ENCODE measurements at places on chromosomes 5 and 9.

- no peak for DNase-seq
Observed at GRCh38 chr5:110707260-110707844, 19.1 kb downstream of the TMEM232 start.

- no peak for DNase-seq
Observed at GRCh38 chr9:128702949-128703615, 779 bp downstream of the PKN3 start.

DNA sequence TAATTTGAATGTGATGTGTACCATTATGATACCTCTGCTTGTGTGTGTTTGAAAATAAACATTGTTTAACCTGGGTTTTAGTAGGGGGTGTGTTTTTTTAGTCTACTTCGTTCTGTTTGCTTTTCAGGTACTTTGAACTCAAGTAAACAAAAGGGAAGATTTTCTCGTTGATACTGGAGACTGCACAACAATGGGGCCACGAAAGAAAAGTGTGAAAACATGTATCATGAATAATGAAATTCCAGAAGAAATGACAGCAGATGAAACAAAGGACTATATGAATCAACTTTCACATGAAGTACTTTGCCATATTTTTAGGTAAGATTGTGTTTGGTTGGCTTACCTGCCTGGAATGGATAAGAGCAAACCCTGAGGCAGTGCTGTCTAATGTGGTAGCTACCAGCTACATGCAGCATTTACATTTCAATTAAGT, 10.8 kb downstream of the FBXO38 start:
- DNase-seq, result no peak

GRCh38 chr5:58080573-58080972, 379.3 kb downstream of the PLK2 start:
- peak; percentile 12 for DNase-seq

DNA sequence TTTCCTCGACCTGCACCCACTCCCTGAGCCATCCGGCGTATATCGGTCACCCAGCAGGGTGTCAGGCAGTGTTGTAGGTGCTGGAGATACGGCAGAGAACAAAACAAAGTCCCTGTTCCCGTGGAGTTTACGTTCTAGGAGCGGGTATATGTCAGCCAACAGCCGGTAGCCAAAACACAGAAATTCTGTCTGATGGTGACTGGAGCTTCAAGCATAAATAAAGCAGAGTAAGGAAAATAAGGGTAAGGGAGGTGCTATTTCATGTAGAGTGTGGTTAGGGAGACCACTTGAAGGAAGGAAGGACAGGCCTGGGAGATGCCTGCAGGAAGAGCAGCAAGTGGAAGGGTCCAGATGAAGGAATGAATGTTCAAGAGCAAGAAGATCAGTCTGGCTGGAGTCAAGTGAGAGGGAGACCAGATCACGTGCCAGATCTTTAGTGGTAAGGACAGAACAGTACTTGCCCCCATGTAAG, 783 bp upstream of the ZFR start:
- DNase-seq, result no peak

Data from AG10803 (cell line).